ENCODE measurements at places on chromosomes 5 and 9.

DNA sequence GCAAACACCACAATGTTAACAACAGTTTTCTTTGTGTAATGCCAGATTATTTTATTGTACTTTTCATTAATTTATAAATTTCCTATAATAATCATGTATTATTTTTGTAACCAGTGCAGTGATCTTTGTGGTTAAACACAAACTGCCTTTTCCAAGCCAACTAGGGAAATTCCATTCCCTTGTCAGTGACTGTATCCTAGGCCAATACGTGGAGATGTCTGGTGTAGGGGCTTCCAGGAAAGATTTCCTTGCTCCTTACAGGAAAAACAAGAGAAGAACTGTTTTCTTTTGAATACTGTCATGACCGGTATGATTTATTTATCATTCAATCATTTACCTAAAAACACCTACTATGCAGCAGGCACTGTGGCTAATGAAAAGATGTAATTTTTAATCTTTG lies 31.4 kb downstream of the FANCC start:
- no peak for DNase-seq

- DNase-seq = no peak
Measured at GRCh38 chr5:143056339-143056704, 286.1 kb downstream of the ARHGAP26 start.

- DNase-seq = no peak
Measured at GRCh38 chr9:91836515-91836914, 113.5 kb downstream of the ROR2 start.

GRCh38 chr5:80364892-80365291 lies 43.0 kb upstream of the ZFYVE16 start:
- no peak for DNase-seq

GRCh38 chr5:10676224-10676623 lies 84.8 kb downstream of the DAP start:
- no peak for DNase-seq

- no peak for DNase-seq
Measured at GRCh38 chr9:115090486-115090885, 27.5 kb downstream of the TNC start.

DNA sequence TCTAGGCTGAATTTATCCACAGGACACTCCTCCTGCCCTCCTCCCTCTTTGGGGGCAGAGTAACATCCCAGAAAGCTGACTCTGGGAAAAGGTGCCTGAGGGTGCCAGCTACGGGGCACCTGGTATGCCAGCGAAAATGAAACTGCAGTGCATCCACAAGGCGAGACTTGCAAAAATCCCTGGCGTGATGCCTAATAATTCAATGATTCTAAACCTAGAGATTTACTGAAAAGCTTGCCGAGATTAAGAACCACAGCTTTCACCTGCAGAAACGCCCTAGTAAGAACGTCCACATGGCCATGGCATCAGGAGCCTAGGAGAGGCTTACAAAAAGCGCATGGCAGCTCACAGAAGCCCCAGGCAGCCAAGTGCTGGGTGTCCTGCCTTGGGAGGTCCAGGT lies 20.9 kb downstream of the CCNJL start:
- no peak for DNase-seq

- DNase-seq = no peak
Measured at GRCh38 chr5:136033848-136034247, 5.1 kb downstream of the TGFBI start.

Measured in activated CD8-positive, alpha-beta memory T cell treated with anti-CD3 and anti-CD28 coated beads for 48 hours (primary cell).